ENCODE measurements at places on chromosomes 1 and 21. TPM values are rescaled to one million over a fixed set of nuclear protein-coding genes. Genes with fewer than 3 reads are reported as not detected.

The CASQ1 gene
- total RNA-seq: not detected

The CFHR4 gene
- total RNA-seq: not detected

The ADGRB2 gene
- 3.4 TPM for total RNA-seq

The CD1D gene
- not detected for total RNA-seq

The CCSAP gene
- total RNA-seq: 6.1 TPM

The DNAJC28 gene
- 1.1 TPM for total RNA-seq

The MARCKSL1 gene
- 12.6 TPM for total RNA-seq

The SERPINC1 gene
- not detected for total RNA-seq

The FAM163A gene
- total RNA-seq: not detected

The TOR1AIP2 gene
- total RNA-seq: 59.3 TPM

The HSPA6 gene
- total RNA-seq: 1.1 TPM

The ANGPTL7 gene
- not detected for total RNA-seq

The ANKRD45 gene
- not detected for total RNA-seq

The CHI3L2 gene
- total RNA-seq: 3.2 TPM

The MACO1 gene
- 25.8 TPM for total RNA-seq

- no peak for DNase-seq
Measured at GRCh38 chr1:244191581-244191980, 140.5 kb downstream of the ZBTB18 start.

DNA sequence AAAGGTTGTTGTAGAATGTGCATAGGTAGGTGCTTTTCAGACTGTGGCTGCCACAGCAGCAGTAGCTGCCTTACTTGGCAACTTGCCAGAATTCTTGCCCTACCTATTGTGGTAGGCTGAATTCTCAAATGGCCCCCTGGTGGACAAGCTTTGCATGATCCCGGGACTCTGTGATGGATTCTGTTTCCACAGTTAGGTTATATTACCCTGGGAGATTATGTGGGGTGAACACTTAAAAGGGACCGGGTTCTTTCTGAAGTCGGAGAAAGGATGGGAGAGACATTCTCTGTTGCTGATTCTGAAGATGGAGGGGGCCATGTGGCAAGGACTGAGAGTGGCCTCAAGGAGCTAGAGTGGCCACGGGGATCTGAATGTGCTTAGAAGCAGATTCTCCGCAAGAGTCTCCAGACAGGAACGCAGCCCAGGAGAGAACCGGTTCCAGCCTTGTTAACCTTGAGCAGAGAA lies 32.1 kb upstream of the KCNE1 start:
- peak; percentile 55 for DNase-seq

GRCh38 chr21:14880922-14881321 lies 183.9 kb downstream of the NRIP1 start:
- no peak for DNase-seq

DNA sequence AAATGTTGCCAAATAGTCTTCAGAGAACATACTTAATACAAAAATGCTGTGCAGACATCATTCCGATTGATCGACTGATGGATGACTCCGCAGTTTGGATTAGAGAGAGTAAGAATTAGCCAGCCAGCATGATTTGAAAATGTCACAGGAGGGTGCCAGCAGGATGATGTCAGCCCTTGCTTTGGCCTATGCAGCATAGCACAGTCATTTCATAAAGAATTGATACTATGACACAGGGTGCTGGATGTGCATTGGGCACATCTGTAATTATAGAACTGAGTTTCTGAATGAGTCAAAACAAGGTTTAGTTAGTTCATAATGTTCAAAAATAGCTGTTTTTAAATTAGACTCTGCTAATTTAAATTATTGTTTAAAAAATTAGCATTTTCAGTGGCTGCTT lies 21.6 kb upstream of the TRAF5 start:
- peak; percentile 88 for DNase-seq

DNA sequence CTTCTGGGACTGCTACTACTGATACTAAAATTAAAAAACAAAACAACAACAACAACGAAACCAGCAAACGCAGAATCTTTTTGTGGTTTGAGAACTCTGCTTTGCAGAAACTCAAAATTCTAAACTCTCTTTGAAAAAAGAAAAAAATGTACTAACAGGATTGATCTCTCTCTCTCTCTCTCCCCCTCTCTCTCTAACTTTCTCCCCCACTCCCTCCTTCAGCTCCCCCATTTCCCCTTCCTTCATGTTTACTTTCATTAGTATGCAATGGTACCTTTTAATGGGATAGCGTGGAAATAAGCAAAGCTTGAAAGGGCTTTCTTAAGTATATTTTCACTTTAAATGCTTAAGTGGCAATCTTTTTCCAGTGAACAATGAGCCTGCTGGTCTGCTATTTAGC lies 562.6 kb upstream of the ADGRL2 start:
- no peak for DNase-seq

DNA sequence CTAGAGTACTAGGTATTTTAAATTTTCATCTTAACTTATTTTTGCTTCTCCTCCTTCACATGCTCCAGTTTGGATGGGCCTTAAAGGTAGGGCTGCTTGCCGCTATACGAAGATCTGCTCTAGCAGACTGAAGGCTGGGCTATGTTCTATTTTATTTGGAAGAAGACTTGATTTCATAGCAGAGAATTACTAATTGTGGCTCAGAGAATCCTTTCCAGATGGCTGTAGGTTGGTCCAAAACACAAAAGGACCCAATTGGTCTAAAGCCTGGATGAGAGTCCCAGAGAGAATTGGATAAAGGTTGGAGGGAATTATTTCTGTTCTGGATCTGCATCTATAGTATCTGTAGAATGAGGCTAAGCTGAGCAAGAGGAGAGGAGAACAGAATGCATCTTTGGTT lies 719.4 kb upstream of the PTBP2 start:
- no peak for DNase-seq

GRCh38 chr1:200658037-200658818 lies 11.5 kb downstream of the DDX59 start:
- no peak for DNase-seq

DNA sequence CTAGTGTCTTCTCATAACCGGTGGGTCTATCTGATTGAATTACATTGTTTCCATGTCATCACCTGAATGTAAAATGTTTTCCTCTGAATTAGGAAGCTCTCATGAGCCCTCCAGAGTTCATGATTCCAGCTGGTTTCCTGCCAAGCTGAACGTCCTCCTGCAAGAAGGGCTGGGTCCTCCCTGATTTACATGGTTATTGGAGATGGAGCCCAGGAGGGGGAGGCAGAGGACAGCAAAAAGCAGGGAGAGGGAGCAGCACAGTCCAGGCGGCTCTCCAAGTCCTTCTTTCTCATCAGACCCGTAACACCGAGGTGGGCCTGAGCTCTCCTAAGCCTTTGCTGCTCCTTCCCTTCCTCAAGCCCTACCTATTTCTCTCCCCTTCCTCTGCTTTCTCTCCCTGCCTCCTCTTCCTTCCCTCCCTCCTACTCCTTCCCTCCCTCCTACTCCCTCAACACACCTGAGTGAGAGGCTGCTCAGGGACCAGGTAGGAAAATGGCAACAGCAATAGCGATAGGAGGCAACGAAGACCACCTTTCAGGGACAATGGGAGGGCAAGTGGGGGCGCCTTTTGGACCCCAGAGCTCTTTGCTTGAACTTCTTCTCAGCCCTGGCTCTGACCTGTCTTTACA lies 265.9 kb downstream of the PRDM2 start:
- DNase-seq: peak; percentile 59

GRCh38 chr1:56416495-56416894 lies 162.9 kb downstream of the PLPP3 start:
- no peak for DNase-seq

DNA sequence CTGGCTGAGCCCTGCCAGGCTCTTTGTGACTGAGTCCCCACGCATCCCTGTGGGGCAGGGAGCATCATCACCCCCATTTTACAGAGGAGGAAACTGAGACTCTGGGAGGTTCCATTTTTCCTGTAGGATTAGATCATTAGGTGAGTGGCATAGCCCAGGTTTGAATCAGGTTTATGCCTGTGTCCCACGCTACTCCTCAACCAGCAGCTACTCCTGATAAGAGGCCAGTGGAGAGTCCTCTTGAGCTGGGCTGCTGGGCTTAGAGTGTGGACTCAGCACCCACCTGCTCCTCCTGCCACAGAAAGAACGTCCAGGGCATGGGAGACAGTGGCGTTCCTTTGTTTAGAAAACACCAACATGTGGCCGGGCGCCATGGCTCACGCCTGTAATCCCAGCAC lies 30.7 kb downstream of the TNFRSF1B start:
- no peak for DNase-seq

GRCh38 chr1:67427947-67428346 lies 2.3 kb downstream of the SERBP1 start:
- DNase-seq: no peak
